Stimulated activated CD4-positive, alpha-beta T cell treated with anti-CD3 and anti-CD28 coated beads, Interleukin-15, amount 100 ng/mL, for 1 hour (primary cell): ENCODE measurements at places on chromosomes 3 and 15.

DNA sequence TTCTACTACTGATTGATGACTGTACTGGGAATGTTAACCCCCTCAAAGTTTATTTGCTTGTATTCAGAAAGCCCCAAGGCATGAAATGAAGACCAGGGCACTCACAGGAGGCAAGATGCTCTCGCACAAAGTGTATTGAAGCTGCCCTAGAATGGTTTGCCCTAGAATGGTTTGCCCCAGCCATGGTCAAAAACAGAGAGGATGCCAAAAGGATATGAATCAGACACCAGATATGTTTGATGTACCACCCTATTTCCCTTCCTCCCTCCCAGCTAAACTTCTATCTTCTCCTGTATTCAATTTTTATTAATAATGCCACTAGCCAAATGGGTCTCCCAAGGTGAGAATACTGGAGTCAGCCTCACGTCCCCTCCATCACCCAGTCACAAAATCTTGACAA, 101.3 kb downstream of the TMCO5A start:
- DNase-seq: no peak

- DNase-seq: no peak
Measured at GRCh38 chr3:126321490-126321889, 35.7 kb downstream of the KLF15 start.

- peak; percentile 72 for DNase-seq
Measured at GRCh38 chr3:188154014-188154808, at the start of gene LPP. LPP (plus strand) TSS chr3:188154157; CDS start chr3:188406121, 251,964 bp downstream.

GRCh38 chr3:114449271-114450007, 155.6 kb downstream of the TIGIT start:
- DNase-seq: no peak

- no peak for DNase-seq
Measured at GRCh38 chr3:107562969-107563529, 40.3 kb downstream of the BBX start.

DNA sequence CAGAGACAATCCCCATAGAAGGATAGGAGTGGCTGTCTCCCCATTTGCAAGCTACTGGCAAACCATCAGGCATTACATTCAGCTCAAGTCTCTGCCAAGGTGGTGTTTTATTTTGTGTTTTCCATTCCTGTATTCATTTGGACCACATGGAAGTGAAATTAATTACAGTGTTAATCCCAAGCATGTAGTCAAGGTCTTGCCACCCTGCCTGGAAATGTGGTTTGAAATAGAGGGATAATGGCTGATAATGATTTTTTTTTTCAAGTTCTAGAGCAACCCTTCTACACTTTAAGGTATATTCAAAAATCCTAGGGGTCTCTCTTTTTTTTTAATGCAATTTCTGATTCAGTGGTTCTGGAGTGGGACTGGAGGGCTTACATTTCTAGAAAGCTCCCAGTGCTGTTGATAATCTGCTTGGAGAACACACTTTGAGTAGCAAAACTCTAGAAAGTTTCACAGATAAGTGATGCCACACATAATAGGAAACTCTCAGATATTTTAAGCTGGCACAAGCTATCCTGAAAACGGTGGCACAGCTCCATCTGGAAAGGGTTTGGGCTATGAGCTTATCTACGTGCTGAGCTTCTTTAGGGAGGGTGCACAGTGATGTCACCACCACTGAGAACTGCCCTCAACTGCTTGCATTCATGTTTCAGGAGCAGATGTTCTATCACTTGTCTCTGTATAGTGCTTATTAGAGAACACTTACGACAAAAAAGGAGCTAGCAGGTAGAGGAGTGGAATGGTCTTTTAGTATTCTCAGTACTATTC, 140.1 kb upstream of the IL12A start:
- no peak for DNase-seq

DNA sequence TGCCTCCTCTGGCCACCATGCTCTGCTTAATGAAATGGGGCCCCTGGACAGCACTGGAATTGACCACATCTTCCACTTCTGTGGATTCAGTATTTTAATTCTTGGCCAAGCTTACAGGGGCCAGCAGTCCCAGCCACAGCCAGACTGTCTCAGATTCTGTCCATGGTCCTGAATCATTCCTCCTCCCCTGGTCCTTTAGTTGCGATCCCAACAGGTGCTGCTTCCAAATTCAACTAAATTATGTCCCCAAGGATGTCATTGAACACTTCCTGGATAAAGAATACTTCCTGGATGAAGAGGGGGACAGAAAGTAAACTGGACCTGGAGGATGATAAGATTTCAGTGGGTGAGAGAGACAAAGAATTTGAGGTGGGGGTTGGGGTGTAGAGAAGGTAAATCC, 111.1 kb upstream of the FOXB1 start:
- DNase-seq: no peak

DNA sequence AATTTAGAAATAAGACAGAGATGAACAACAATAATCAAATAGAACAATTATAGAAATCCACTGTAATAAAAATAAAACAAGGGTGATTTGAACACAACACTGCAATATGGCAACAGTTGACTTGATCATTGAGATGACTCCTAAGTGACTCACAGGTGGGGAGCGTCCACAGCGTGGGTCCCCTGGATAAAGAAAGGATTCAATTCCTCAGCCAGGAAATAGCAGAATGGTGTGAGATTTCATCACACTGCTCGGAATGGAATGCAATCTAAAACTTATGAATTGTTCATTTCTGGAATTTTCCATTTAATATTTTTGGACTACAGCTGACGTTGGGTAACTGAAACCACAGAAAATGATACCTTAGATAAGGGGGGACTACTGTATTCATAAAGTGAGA, 82.0 kb downstream of the CNTN3 start:
- DNase-seq: no peak

DNA sequence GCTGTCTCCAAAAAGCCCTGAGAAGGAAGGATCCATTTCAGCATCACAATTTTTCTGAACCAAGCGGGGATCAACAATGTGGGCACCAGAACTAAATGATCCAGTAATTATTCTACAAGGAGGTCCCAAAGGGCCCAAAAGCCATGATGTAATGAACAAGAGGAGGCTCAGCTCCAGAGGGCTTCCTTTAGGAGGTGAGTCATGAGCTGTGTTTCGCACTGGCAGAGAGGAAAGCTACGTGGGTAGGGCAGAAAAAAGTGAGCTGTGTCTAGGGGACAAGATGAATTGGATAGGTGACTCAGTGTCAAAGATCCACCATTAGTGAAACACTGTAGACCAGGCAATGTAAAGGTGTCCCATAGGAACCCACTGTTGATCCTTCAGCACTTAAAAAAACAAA, 113.4 kb downstream of the RORA start:
- no peak for DNase-seq

DNA sequence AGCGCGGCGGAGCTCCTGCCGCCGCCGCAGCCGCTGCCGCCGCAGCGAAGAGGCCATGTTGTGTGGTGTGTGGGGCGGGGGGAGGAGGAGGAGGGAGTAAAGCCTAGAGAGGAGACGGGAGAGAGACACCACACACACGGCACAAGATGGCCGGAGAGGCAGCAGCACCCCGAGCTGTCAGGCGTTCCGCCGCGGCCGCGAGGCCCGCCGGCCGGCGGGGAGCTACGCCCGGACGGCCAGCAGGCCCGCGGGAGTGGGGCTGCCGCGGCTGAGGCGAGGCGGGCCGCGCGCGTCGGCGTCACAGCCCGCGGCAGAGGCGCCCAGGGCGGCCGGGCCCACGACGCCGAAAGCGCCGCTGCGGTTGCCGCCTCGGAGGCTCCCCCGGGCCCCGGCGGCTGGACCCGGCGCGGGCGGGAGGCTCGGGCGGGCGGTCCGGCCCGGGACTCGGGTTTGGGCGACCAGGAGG, 17.4 kb upstream of the CHD2 start:
- DNase-seq: no peak

GRCh38 chr15:80550219-80550907, 144.7 kb upstream of the ABHD17C start:
- no peak for DNase-seq

DNA sequence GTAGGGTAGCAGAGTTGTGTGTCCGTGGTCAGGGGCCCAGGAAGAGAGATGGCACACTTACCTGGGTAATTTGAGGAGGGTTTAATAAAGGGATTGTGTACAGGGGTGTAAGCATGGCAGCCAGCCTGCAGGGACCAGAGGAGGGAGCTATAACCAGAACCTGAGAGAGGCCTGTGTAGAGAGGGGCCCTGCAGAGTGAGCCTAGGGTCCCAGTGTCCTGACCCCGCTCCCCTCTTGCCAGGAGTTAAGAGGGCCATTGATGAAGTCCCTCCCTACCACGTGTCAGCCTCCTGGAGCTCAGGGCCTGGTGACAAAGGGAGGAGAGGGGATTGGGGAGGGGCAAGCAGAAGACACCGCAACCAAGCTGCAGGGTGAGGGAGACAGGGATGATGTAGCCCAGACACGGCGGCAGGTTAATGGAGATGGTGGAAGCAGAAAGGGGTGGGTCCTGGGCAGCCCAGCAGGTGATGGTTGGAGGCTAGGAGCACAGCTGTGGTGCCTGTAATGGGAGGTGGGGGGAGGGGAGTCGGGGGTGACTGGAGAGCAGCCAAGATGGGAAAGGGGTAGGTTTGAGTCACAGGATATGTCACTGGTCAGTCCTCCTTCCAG, 165.4 kb upstream of the TOPAZ1 start:
- DNase-seq: no peak

DNA sequence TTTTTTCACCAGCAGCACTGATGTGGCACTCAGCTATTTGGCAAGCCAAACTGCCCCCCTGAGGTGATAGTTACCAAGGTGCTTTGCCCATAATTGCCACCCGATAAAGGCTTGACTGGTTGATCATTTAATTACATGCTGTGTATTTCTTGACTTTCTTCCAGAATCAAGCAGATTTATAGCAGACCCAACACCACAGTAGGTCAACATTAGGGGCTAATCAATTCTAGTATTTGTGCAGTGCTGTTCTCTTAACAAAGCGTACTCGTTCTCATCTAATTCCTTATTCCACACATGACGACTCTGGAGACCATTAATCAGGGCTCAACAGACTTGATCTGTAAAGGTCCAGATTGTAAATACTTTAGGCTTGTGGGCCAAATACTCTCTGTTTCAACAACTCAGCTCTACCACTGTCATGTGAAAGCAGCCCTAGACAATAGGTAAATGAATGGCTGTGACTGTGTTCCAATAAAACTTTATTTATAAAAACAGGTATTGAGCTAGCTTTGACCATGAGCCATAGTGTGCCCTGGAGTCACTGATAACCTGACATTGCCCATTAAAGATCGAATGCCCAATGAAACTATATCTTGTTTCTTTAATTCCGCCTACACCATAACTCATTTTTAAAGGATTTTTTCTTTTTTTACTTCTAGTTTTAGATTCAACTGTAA, 119.1 kb upstream of the TMC3 start:
- no peak for DNase-seq

DNA sequence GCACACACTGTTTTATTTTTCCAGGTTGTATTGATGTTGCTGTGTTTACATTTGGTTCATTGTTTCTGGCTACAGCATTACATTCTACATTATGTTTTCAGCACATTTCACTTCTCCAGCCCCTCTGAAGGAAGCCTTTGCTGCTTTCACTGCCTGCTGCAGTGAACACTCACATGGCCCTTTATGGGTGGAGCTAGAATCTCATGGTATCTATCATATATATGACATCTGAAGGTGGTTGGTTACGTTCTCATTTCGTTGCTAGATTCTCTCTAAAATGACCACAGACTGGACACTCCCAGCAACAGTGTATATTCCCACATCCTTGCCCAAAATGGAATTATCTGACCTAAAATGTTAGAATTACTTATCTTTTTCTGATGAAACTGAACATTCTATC, 35.2 kb upstream of the CTDSPL start:
- no peak for DNase-seq

DNA sequence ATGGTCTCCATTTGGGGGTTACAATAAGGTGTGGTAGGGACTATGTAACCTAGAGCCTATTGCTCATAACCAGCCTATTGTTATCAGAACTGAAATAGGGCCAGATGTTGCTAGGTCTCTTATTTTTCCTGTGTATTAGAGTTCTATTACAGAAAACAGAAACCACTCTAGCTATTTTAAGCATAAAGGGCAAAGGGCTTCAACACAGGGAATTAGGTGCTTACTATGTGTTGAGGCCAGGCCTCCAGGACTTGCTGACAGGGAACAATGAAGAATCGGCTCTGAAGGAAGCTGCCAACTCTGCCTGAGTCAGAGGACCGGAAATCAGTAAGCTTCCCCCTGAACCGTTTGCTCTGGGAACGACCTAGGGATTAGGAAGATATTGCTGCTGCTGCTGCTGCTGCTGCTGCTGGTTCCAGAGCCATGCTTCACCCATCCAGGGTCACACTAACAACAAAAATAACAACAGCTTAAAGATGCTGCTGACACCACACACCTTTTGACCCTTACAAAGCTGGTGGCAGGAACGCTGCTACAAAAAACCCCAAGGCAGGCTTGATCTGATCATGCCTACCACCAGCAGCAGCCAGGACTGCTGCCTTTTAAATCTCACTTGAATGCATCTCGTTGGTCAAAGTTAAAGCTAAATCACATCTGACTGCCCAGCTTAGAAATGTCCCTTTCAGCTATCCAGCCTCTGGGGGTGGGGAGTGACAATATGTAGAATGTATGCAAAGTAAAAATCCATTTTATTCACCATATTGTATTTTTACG, 276.9 kb upstream of the IL12A start:
- no peak for DNase-seq

- DNase-seq: no peak
Measured at GRCh38 chr3:13408890-13409289, 11.2 kb downstream of the NUP210 start.

GRCh38 chr15:74172701-74173379, 670 bp upstream of the ISLR start:
- no peak for DNase-seq

- DNase-seq: no peak
Measured at GRCh38 chr15:73927003-73927475, 777 bp downstream of the LOXL1 start.

DNA sequence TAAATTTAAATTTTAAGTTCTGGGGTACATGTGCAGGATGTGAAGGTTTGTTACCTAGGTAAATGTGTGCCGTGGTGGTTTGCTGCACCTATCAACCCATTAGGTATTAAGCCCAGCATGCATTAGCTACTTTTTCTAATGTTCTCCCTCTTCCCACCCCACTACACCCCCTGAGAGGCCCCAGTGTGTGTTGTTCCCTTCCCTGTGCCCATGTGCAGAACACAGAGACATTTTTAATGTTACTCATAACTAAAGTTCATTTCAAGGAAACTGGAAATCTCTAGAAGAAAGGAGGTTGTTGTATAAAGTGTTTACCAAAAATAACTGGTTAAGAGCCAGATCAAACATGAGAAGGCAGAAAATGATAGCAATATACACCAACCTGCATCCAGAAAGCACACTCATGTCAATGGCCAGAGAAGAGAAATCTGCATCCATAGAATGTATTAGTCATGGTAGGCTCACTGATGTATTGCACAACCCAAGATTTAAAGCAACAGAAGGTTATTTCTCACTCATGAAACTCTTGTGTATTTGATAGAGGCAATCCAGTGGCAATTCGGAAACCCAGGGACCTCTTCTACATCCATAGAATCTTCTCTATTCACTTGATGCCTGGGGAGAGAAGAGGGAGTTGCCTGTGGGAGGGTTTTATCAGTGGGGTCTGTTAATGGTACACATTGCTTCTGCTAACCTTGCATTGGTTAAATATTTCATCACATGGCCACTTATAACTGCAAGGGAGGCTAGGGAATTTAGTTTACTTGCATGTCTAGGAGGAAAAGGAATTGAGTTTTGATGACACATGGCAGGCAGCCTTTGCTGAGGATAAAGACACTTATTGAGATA, 321.9 kb upstream of the RASGRP1 start:
- no peak for DNase-seq
